Stimulated activated CD4-positive, alpha-beta T cell treated with anti-CD3 and anti-CD28 coated beads, Interleukin-12 subunit alpha, Interleukin-12 subunit beta, amount 100 ng/mL, for 24 hours (primary cell): ENCODE measurements at places on chromosomes 6 and 20.

DNA sequence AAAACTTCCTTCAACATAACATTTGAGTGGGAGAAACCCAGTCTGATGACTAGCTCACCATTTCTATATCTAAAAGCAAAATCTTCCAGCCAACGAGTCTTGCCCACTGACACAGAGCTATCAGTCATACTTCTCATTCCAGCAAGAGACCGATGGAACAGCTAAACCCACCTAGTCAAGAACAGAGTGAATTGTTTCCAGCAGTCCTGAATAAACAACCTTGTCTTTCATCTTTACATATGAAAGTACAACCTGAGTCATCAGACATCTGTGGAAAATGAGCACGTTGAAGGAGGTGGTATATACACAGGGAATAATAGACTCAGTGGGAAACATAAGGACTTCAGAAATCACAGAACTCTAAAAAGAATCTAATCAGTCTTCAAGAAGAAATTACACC is 23.8 kb downstream of the NRSN1 start:
- DNase-seq, result no peak

DNA sequence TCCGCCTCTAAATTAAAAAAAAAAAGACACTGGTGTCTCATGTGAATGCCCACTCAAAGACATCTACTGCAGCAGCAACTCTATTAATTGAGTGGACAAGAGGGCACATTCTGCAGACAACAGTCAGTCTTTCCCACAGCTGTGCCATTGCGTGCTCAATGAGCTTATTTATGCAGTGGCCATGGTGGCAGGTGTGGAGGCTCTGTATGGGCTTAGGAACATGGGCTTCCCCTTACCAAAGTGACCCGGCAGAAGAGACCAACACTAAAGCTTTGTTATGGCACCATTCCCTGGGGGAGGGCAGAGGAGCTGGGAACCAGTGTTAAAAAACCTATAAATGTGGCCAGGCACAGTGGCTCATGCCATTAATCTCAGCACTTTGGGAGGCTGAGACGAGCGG is 4.2 kb upstream of the VAPB start:
- DNase-seq, result no peak

DNA sequence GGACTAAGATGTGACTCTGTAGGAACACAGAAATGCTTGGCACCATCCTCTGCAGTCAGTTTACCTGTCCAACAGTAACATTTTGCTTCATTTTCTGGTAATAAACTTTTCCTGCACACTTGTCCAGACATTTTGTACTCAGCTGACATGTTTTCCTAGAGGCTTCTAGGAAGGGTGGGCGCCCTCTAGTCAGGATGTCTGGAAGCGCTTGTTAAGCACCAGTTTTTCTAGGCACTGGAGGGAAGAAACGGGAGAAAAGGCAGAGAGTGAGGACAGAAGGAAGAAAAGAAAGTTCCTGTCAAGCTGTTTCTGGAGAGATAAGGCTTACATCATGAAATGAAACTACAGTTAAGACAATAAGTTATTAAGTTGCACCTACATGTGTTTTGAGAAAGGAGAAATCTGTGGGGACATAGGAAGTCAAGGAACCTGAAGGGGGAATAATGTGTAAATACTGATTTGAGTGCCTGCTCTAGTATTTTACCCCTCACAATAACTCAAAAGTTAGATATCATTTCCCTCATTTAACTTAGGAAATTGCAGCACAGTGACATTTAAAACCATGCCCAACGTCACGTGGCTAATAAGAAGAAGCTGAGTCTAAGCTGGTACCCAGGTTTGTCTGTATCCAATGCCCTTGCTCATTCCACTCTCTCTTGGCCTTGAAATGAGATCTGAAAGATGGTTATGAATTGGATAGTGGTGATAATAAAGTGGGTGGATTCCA is 42.7 kb upstream of the TNFRSF21 start:
- no peak for DNase-seq

- no peak for DNase-seq
These were observed 797 bp upstream of the GNRH2 start for GRCh38 chr20:3042625-3043024.

DNA sequence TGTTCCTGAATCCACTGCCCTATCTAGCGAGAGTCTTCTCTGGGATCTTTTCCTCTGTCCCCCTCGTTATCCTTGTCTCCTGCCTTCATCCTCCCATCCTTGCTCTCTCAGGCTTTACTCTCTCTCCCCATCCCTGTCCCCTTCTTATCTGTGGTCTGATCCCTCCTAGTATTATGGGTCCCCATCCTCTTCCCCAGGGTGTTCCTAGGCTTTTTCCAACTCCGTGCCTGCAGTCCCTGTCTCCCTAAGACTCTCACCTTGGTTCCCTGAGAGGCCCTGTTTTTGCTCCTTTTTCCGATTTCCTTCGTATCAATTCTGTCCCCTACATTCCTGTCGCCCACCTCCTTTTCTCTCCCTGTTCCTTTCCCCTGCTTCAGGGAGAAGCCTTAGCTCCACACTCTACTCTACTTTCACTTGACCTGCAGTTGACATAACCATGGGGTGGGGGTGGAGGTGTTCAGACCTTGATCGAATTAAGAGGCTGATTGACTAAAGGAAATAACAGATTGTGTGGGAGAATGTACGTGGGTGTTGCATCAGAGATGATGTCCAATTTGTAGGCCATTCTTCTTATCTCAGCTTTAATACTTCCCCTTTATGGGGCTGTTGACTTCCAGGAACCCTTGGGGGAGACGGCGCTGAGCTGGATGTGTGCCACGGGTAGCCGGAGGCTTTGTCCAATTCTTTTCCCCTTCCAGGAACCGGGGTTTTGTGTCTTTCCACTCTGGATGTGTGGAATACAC is 905 bp downstream of the PPARD start:
- DNase-seq, result no peak
